Right cardiac atrium (tissue), 5 donors: ENCODE measurements at places on chromosomes 5 and 9. TPM values are rescaled to one million over a fixed set of nuclear protein-coding genes. Genes with fewer than 3 reads are reported as not detected.

- DNase-seq = no peak
Observed at GRCh38 chr9:107932601-107933000, 443.0 kb upstream of the KLF4 start.

DNA sequence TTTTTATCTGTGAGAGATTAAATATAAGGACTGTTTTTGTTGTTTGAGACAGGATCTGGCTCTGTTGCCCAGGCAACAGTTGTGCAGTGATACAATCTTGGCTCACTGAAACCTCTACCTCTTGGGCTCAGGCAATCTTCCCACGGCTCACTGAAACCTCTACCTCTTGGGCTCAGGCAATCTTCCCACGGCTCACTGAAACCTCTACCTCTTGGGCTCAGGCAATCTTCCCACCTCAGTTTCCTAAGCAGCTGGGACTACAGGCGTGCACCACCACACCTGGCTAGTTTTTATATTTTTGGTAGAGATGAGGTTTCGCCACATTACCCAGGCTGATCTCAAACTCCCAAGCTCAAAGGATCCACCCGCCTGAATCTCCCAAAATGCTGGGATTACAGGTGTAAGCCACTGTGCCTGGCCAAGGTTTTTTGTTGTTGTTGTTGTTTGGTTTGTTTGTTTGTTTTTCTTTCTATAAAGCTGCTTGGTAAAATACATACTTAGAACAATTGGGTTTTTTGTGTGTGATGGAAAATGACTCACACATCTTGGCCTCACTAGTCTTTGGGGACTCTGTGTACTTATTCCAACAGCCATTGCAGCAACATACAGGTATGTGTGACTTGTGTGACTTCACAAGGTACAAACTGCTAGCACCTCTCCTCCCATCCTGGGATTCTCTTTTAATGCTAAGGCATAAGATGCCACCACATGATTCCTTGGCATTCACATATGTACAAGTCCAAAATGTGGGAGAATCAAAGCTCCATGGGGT, 36.5 kb upstream of the RASA1 start:
- DNase-seq = no peak

GRCh38 chr5:89105171-89105695, 222.2 kb upstream of the MEF2C start:
- DNase-seq = no peak

Gene STX17
- polyA plus RNA-seq = 6.6 TPM

DNA sequence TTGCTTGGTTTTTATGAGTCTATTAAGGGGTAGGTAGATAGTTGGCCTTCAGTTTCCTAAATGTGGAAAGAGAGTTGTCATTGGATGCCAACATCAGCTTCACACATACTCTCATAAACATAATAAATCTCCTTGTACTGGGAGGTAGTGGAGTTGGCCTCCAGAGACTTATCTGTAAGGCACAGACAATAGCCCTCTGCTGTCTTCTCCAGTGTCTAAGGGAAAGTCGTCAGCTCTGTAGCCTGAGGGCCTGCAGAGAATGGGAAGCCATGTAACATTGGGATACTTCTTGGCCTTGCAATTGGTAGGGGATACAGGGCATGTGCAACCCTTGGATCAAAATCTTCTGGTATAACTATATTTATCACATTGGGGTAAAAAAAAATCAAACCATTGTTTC, 331.9 kb upstream of the KLF9 start:
- DNase-seq = no peak

DNA sequence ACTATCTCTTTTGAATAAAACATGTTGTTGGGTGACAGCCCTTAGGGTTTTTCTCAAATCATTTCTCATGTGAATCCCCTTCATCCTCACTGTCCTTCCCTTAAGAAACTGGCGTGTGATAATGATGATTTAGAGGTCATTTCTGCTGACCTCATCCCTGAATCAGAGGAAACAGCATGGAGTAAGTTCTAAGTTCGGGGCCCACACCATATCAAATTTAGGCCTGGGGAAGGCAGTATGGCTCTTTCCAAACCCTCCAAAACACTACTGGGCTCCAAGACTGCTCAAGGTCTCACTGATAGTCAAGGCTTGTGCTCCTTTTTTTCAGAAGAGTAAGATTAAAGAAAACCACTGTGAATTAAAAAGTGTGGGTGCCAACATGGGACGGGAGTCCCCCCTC, 872 bp upstream of the SMIM3 start:
- DNase-seq = no peak

GRCh38 chr5:173882632-173883031, 5.5 kb upstream of the CPEB4 start:
- DNase-seq = no peak

- no peak for DNase-seq
Observed at GRCh38 chr9:15059003-15059402, 148.8 kb upstream of the FREM1 start.

DNA sequence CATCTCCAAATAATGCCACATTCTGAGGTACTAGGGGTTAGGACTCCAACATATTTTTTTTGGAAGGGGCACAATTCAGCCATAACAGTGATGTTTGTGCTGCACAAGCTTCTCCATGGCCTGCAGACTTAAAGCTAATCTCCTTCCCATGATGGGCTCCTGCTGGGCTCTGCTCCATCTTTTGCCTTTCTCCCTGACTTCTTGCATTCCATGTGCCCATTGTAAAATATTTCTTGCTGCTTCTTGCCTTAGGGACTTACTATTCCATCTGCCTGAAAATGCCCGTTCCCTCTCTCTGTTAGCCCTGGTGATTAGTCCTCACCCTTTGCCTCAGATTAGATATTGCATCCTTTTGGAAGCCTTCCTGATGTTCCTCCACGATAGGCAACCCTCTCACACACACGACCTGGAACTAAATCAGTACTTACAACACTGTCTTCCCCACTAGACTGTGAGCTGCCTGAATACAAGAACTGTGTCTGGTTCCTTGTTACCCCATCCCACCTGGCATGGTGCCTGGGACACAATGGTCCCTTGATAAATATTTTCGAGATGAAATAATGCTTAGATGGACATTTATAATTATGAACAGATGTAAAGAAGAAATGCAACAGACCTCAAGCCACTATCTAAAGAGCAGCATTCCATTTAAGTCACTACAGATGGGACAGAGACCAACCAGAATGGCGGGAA, 33.5 kb downstream of the OR1J1 start:
- DNase-seq = no peak

Gene GADD45G
- 157 TPM for polyA plus RNA-seq

GRCh38 chr9:129995409-129996160, 47.4 kb downstream of the FNBP1 start:
- no peak for DNase-seq

GRCh38 chr9:113184539-113184938, 33.7 kb downstream of the SLC31A2 start:
- no peak for DNase-seq

GRCh38 chr5:111681414-111682120, 75.4 kb downstream of the NREP start:
- no peak for DNase-seq

DNA sequence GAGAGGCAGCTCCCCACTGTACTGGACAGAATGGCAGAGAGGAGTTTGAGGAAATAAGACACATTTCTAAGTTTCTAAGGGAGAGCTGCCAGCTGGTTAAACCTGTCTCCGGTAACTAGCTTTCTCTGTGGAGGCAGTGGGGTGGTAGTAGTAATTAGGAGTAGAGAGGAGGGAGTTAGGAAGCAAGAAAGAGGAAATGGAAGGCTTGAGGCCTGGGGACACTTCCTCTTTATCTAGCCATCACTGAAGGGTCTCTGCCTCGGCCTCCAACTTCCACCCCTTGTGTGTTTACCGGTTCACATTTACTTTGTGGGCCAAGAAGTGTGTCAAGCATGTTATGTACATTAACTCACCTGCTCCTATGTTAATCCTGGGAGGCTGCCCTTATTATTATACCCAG, 462.2 kb upstream of the DMAC1 start:
- no peak for DNase-seq

GRCh38 chr9:77417566-77417965, 230.6 kb downstream of the GNA14 start:
- DNase-seq = no peak

DNA sequence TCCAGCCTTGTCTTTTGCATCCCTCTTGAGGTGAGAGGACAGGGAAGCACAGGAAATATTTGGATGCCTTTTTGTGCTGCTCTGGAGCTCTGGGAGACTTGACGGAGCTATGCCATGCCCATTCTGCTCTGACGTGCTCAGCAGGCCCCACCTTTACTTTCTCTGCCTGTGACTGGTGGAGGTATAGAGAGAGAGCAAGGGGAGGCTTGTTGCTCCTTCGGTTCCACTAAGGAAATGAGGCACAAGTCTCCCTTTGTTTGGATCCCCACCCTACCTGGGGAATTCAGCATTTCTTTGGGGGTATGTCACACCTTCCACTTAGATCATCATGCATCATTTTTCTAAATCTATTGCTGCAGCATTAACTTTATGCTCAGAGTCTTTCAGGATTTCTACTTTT, 121.8 kb upstream of the CNTLN start:
- DNase-seq = no peak

- no peak for DNase-seq
Observed at GRCh38 chr5:87210743-87211142, 56.9 kb upstream of the RASA1 start.

Gene JAKMIP2
- 0.32 TPM for polyA plus RNA-seq

GRCh38 chr9:84698323-84698722, 28.8 kb downstream of the NTRK2 start:
- no peak for DNase-seq

GRCh38 chr5:24904981-24905517, 260.3 kb upstream of the CDH10 start:
- DNase-seq = no peak

Gene TAF11L5
- not detected for polyA plus RNA-seq

Gene DNM1
- 6.0 TPM for polyA plus RNA-seq

DNA sequence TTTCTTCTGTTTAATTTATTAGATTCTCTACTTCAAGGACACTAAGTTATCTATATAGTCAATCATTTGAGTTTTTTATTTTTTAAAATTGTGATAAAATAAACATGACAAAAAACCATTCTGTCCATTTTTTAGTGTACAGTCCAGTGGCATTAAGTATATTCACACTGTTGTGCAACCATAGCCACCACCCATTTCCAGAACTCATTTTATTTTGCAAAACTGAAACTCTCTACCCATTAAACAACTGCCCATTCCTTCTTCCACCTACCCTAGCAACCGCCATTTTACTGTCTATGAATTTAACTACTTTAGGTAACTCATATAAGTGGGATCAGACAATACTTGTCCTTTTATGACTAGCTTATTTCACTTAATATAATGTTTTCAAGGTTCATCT, 275.6 kb downstream of the SH3GL2 start:
- DNase-seq = no peak

DNA sequence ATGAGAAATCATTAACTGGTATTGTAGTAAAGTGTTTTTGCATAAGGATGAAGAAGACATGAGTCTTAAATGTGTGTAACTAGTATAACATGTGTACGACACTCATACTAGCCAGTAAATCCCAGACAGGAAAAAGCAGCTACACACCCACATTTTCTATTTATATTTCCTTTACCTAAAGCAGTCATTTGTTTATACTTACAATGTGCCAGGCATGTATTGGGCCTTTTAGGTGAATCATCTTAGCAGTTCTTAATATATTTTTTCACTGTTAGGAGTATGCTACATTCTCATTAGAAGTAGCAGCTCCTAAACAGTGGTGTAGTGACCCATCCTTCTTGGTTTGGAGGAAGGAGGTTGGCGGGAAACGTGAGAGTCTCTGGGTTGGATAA, 55.8 kb upstream of the TMC1 start:
- DNase-seq = no peak

DNA sequence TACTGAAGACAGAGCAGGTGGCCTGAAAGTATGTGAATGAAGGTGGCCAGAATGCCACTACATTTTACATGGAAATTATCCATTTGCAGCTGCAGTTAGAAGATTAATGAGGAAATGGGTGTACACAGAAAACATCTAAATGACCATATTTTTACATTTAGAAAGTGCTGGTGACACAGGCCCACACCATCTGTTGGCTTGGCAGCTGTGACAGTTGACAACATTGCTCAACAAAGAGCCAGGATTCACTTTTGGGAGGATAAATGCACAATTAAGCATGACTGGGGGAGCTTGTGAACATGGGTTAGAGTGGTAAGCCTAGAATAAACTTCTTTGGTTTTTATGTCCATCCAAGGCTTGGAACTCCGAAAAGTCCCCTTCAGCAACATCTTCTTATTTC, 360.5 kb downstream of the KCTD16 start:
- no peak for DNase-seq

- no peak for DNase-seq
Observed at GRCh38 chr5:168939887-168940544, 360.8 kb upstream of the PANK3 start.
